ENCODE measurements at places on chromosomes 5 and 9.

GRCh38 chr5:88879724-88880123, 3.3 kb downstream of the MEF2C start:
- no peak for DNase-seq

- no peak for DNase-seq
These were observed 33.9 kb downstream of the HACD4 start for GRCh38 chr9:20997503-20998076.

DNA sequence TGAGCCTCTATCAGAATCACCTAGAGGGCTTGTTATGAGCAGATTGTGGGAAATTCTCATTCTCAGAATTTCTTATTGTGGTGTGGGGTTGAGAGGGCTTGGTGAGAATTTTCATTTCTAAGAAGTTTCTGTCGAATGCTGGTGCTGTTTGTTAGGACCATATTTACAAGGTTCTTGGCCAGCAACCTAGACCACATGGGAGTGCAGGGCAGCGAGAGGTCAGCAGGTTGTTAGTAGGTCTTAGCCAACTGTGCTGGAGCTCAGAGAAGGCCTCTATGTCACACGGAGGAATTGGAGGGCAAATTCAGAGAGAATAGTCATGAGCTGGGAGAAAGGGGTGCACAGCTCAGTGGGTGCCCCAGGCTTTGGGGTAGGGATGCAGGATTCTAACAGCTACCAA, 357.0 kb downstream of the LRRC70 start:
- no peak for DNase-seq

DNA sequence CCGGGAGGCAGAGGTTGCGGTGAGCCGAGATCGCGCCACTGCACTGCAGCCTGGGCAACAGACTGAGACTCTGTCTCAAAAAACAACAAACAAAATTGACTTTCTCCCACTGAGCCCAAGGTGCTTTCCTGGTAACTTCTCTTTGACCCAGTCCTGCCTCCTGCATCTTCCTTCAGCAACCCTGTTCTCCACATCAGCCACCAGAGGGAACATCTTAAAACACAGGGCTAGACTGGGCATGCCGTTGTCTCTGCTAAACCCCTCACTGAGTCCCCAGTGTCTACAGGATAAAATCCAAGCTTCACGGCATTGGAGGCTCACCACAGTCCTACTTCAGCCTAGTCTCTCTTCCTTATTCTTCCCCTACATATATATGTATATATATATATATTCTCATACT, 39.8 kb upstream of the KCNMB1 start:
- DNase-seq = no peak

DNA sequence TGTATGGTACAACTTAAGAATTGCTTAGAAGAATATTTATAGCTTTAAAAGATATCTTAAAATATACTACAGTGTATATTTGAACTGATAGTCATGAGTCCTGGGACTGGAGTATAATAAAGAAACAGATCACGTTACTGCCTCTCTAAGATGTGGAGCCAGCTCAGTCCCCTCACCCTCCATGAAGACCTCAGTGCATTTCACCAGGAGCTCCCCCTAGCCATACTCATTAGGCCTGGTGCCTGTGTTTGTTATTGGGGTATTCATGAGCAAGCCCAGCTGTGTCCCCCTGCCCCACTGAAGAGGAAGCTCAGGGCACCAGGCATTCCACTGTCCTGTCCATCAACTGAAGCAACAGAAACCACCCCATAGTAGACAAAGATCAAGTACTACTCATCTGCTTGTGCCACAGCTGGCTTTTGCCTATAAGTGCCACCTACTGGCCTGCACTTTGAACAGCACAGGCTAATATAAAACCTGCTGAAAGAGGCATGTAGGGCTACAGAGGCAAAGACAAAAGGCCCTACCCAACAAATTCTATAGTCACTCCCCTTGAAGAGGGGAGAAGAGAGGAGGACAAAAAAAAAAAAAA, 850.2 kb upstream of the NUDT12 start:
- DNase-seq = peak; percentile 43

DNA sequence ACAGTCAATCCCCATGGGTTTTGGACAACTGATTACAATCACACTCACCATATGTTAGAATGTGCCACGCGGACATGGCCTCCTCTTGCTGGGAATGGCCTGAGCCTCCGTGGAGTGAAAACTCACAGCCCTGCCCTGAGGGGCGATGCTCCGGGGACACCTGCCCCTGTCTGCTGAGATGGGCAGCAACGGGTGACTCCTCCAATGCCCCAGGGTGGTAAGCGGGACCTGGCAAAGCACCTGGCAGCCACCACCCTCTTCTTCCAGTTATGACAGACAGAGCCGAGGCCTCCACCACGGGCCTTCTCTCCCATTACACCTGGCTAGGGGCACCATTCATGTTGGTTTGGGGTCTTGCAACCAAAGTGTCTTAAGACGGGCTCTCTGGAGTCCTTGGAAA, 94.9 kb upstream of the COL5A1 start:
- DNase-seq = no peak

DNA sequence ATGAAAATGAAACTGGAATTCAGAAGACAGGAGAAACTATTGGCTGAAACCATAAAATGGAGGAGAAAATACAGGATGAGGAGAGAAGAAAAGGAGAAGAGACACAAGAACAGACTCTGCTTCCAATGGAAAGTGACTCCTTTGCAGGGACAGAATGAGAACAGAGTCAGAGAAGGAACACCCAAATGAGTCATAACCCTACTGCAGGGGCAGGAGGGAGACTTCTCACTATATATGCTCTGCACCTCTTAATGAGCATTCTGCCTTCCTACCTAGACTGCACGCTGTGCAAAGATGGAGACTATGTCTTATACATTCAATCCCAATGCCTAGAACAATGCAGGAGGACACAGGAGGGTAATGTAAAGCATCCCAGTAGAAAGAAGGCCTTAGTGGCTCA, 2.1 kb downstream of the SAXO1 start:
- no peak for DNase-seq

DNA sequence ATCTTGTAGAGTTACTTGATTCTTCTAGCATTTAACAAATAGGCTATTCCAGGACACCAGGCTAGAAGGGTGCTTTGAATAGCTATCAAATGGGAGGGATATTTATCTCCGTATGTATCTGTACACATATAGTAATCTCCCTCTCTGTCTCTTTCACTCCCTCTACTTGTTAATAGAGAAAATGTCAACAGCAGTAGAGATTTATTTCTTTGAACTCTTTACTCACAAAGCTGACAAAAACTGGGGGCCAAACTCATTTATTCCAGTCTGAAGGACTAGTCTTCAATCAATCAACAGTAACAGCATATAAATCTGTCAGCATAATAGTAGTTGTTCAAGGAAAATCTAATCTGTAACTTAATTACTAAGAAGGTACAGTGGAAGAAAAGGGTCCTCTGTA, 78.2 kb upstream of the FER start:
- no peak for DNase-seq

GRCh38 chr5:60685028-60685427, 14.9 kb downstream of the DEPDC1B start:
- no peak for DNase-seq

- DNase-seq = no peak
These were observed 28.0 kb upstream of the NFIL3 start for GRCh38 chr9:91451431-91452270.

DNA sequence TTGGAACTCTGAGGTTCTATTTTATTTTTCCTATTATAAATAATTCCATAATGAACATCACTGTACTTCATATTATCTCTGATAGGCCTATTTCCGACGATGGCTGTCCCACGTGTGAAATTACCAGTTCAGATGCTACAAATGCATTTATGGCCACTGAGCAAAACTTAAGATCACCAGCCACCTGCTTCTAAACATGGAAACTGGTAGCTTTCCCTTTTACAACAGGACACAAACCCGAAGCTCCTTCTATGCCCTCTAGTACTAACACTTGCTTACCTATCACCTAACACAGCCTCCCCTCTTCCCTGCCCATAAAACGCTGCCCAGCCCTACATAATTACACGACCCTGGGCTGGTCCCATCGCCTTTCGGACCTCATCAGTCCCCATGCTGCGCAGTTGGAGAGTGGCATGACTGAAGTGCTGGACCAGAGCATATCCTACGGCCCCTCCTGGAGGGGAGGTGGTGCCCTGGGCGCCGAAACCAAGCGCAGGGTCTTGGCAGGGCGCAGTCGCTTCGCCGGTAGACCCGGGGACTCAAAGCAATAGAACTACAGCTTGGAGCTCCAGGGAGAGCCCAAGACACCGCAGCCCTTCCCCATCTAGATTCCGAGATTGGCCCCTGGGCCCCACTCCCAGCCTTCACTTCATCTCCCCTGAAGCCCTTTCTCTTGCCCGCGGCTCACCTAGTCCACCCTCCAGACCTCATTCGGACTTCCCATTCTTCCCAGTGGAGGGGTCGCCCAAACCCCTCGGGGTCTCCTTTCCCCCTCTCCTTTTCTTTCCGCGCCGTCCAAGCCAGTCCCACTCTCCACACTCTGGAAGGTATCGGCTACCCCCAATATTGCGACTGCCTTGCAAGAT, 1.0 kb upstream of the SAP30L start:
- DNase-seq = peak; percentile 40
